Activated T-cell treated with anti-CD3 and anti-CD28 coated beads, Interleukin-2, amount 50 U/mL, for 1 hour (primary cell): ENCODE measurements at places on chromosomes 11 and 22.

GRCh38 chr11:134132808-134133207, 63.9 kb downstream of the JAM3 start:
- no peak for DNase-seq

- DNase-seq = no peak
Measured at GRCh38 chr11:2909133-2909902, 19.9 kb downstream of the PHLDA2 start.

GRCh38 chr11:7019500-7020182, 505 bp downstream of the ZNF214 start:
- no peak for DNase-seq

- no peak for DNase-seq
Measured at GRCh38 chr11:92506809-92507336, 282.3 kb downstream of the FAT3 start.

DNA sequence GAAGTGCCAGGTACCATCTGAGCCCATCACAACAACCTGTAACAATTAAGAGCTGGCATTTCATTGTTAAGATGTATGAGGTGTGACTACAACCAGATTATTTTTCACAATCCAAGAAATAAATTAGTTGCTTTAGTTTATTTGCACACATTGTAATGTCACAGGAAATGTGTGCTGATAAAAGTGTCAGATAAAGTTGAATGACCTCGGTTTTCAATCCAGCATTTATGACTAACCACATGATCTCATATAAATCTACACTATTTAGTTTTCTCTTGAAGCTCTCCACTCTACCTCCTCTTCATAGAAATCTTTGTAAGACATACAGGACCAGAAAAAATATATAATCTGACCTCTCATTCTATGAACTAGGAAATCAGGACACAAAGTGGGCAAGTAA, 166.2 kb downstream of the PGR start:
- no peak for DNase-seq

DNA sequence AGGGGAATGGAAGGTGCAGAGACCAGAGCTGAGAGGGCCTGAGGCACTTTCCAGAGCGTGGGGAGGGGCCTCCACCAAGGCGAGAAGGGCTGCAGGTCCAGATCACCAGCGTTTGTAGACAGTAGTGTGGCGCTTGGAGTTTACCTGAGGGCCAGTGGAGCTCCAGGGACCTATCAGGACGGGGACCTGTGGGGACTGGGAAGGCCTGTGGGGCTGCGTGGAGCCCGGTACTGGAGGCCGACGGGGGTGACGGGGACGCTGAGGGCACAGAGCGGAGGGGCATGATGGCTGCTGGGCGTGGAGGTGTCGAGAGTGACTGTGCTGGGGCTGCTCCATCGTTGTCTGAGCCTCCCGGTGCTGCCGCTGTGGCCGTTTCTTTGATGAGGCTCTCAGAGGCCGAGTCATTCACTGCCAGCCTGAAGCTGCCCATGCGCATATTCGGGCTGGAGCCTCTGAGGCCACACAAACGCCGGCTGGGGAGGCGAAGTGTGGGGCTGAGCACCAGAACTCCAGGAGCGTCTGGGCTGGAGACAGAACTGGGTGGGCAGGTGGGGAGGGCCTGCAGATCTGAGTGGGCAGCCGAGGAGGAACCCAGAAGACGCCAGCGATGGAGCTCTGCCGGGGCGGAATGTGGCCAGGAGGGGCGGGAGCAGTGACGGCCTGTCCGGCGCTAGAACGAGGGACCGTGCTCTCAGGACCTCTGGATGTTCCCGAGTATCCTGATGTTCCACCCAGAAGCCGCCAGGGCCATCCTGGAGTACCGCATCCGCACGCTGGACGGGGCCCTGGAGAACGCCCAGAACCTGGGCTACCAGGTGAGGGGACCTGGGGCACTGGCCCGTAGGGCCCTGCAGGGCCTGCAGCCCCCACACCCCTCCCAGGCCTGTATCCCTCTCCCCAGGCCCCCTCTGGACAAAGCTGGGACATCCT, 2.6 kb downstream of the PGGHG start:
- peak; percentile 54 for DNase-seq
